ENCODE measurements at places on chromosomes 2 and 18.

DNA sequence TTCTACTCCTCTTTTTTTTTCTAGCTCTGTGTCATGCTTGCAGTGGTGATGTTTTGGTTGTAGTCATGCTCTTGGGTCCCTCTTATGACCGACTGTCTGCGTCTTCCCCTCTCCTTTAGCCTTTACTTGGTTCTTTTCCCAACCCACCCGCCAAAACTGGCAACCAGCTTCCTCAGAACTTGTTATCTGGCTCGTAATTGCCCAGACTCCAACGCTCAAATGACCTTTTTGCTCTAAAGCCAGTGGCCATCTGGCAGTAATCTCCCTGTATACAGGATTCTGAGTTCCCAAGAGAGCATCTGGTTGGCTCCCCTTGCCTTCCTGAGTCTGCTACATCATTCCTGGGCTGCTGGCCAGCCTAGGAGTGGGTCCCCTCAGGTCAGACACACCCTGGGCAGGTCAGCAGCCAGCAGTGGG, 147.2 kb downstream of the MGAT5 start:
- DNase-seq = no peak

GRCh38 chr2:21633466-21633865, 509.7 kb downstream of the TDRD15 start:
- no peak for DNase-seq

GRCh38 chr2:95551055-95551568, 40.7 kb upstream of the TRIM43 start:
- DNase-seq = no peak

DNA sequence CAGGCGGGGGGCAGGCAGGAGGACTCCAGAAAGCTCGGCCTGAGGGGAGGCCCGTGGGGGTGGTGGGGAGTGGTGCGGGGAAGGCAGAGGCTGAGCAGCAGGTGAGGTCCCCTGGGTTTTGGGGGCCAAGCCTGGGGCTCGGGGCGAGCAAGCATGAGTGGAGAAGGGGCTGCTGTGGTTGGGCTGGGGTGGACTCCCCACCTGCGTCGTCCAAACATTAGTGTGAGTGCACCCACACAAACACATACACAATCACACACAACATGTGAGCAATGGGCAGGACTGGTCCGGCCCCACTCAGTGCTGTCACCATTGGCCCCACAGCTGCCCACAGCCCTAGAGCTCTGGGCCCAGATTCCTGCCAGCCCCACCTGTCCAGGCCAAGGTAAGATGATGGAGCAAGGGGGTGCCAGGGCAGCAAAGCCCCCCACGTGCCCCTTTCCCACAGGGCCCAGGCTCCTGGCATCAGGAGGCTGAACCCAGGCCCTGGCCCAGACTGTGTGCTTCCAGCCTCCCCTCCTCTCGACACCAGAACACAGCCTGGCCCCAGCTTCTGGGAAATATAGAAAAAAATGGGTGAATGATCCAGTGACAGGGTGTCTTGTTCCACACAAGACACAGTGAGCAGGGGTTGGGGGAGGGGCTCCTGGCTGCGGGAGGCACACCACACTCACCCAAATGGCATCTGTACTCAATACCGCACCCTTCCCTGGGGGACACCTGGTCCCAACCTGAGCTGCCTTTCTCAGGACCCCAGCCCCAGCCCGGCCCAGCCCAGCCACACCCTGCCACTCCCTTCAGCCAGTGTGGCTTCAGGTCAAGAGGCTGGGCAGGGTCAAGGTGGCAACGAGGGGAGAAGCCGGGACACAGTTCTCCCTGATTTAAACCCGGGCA, 463 bp upstream of the ALPP start:
- no peak for DNase-seq

DNA sequence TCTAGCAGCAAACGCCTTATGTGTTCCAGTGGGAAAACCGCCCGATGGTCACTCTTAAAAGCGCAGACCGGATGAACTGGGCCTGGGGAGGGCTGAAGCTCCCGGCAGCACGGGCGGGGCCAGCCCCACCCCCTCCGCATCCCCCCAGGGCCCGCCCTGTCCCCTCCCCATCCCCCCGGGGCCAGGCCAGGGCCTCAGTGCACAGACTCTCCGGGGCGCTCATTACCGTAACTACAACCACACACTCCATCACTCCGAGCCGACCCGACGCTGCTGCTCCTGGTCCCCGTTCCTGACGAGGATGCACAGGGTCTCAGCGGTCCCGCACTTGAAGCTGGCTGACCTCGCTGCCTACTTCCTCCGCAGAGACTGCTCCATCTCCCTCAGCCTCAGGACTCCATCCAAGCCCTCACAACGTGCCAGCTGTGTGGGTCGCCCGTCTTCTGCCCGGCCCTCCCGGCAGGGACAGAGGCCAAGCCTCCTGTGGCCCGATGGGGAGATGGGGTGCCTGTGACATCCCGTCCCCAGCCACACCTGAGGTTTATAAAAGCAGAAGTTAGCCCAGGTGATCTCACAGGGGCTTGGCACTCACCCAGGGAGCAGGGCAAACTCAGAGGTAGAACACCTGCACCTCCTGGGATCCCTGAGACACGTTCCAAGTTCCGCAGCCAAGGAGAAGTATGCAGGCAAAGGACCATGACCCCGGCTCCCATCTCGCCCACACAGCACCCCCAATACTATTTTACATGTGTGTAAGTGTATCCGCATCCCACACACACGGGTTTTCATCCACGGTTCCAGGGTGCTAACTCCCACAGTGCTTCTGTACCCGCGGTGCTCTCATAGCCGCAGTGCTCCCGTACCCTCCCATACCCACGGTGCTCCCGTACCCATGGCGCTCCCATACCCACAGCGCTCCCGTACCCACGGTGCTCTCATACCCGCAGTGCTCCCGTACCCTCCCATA, 36.0 kb downstream of the SLC66A2 start:
- no peak for DNase-seq

GRCh38 chr2:12059616-12060441, 313.4 kb downstream of the LPIN1 start:
- DNase-seq = no peak

- DNase-seq = no peak
These were observed 15.2 kb downstream of the GKN2 start for GRCh38 chr2:68937346-68938055.

DNA sequence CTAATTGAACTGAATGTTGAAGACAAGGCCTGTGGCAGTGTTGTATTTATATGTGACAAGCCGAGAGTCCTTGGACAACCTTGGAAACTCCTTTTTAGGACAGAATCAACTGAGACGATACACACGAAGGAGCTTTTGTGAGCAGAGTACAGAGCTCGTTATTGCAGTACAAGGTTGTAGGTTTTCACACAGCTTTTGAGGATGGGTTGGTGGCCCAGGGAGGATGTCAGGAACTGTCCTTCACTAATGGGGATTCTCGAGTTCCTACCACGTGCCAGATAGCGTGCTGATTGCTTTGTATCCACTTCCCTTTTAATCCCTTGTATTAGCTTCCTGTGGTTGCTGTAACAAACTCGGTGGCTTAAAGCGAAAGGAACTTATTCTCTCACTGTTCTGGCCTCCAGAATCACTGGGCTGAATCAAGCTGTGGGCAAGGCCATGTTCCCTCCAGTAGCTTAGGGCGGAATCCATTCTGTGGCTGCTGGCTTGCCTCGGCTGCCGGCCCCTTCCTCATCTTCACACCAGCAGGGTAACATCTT, 20.2 kb downstream of the INPP4A start:
- DNase-seq = no peak

GRCh38 chr2:157848213-157848612, 27.9 kb downstream of the ACVR1 start:
- DNase-seq = no peak

DNA sequence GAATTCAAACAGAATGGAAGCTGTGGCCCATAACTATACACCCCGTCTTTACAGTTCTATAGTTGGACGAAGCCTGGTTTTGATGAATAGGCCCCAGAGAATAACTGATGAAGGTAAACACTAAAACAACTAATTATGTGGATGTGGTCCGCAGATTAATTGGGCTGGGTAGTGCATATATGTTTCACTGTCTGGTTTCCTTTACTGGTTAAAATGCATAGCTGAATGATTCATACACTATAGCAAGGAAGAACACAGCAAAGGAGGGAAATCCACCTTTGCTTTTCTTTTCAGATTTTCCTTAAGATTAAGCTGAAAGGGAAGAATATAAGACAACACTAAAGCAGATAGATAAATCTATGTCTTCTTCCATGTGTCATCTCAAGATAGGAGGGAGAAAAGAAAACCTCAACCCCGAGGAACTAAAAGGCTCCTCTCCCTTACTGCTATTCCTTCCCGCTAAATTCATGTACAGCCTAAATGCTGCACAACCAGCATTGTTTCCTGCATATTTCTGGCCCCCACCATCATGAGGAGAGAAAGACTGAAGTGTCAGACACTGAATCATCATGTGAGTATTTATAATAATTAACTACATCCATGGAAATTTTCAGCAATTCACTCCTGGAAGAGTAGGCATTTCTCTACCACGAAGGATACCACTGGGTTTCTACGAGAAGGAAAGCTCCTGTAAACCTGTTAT, 297.1 kb upstream of the CCDC68 start:
- no peak for DNase-seq

- no peak for DNase-seq
These were observed 34.3 kb downstream of the PXDN start for GRCh38 chr2:1709946-1710560.

GRCh38 chr18:45249246-45249661, 366.0 kb upstream of the SLC14A2 start:
- no peak for DNase-seq

GRCh38 chr2:216551234-216552068, 52.8 kb downstream of the RPL37A start:
- DNase-seq = no peak

DNA sequence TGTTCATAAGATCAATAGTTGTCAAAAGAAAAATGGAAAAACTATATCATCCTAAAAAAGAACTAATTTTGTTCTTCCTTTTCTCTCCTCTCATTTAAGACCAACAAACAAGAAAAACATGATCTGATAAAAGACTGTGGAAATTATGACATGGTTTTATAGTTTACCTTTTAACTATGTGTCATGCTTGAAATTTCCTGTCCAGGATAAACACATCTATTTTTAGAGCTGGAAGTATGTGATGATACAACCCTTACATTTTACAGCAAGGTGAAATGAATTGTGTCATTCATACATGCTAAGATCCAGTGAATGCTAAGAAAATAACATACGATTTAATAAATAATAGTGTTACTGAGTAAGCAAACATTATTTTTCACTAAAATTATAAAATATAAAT, 89.9 kb downstream of the GULP1 start:
- no peak for DNase-seq

DNA sequence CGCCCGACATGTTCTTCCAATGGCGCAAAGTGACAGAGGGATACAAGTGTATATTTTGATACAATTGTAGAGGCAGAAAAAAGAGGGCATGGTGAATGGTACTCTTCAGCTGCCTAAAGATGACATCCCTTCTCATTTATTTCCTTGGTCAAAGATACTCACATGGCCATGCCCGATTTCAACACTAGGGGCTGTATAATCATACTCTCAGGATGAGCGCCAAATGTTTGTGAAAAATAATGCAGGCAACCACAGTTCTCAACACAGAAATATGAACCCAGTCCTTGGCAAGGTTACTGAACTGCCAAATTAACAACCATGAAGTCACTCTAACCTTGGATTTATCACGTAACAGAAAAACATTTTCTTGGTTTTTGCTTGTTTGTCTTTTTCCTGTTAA, 204.4 kb downstream of the CCDC102B start:
- DNase-seq = no peak

- DNase-seq = no peak
These were observed 208.5 kb upstream of the SPOPL start for GRCh38 chr2:138293045-138293444.

- no peak for DNase-seq
These were observed 8.5 kb downstream of the OTX1 start for GRCh38 chr2:63058921-63059792.

- DNase-seq = no peak
These were observed 19.1 kb upstream of the RAB11FIP5 start for GRCh38 chr2:73131807-73132206.

GRCh38 chr2:68365087-68365486, at the start of gene PLEK:
PLEK (plus strand) TSS chr2:68365282; CDS start chr2:68365352, 70 bp downstream.
- no peak for DNase-seq

GRCh38 chr2:21070341-21071257, 26.7 kb upstream of the APOB start:
- no peak for DNase-seq

DNA sequence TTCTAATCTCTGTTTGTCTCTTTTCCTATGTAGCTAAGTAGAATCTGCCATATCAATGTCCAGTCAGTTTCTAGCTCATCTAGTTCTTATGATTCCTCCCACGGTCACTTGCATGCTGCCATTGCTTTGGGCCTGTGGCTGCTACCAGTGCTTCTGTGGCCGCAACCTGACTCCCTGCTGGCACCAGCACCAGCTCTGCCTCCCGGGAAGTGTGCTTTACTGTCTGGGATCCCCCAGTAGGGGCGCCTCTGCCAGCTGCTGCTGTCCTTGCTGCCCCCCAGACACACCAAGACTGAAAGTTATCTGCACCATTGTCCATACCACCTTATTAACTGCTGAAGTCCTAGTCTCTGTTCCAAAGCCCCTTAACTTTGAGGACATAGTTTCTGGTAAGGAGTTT, 56.3 kb downstream of the RAPGEF4 start:
- no peak for DNase-seq

- no peak for DNase-seq
These were observed 60.5 kb upstream of the B3GNT7 start for GRCh38 chr2:231334981-231335380.

DNA sequence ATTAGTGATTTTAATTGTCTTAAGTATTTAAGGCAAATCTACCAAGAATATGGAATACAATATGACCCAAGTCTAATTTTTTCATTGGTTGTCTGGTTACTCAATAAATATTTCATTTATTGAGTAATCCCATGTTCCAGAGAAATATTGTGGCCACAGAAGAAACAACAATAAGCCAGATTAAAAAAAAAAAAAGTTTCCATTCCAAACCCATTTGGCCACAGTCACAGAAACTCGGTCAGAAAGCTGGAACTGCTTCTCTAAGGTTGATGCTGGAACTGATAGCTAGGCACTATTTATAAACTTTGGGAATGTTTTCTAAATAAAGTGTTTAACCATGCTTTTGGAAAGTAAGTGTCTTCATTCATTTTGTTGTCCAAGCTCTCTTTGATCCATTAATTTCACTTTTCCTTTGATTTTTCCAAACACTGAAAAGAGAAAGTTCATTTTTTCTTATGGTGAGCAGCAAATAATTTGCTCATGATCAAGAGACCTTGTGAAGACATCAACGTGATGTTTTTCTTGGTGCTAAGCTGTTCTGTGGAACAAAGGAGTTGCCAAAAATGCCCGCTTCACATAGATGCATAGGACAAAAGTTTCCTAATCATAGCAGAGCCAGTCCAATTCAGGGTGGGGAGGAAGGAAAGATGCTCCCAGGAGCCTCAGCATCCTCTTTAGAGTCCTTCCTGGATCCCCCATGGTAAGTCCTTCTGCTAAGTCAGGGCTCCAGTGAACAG, 72.1 kb upstream of the CCBE1 start:
- DNase-seq = no peak

- DNase-seq = no peak
These were observed 307.5 kb downstream of the GALR1 start for GRCh38 chr18:77557046-77557587.

All from caudate nucleus (tissue), 63 donors.